AG09319 (cell line): ENCODE measurements at places on chromosomes 12 and 14.

GRCh38 chr12:117528538-117528937, 167.1 kb upstream of the NOS1 start:
- DNase-seq = no peak

GRCh38 chr14:70827347-70827746, 18.0 kb upstream of the MAP3K9 start:
- DNase-seq = no peak

DNA sequence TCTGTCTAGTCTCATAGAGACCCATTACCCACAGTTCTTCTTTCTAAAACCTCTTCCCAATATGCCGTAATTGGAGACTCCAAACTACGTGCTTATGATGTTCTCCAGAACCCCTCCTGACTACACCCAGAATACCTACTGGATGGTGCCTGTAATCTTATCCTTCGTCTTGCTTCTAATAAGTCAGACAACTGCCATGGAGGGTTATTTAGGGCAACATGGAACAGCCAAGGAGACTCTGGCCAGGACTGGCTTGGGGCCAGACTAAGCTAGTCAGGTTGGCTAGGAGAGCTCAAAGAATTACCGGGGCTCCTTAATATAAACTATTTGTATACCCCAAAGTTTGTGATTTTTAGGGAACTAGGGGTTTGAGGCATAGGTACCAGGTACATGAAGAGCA, 6.8 kb downstream of the PFKM start:
- no peak for DNase-seq

GRCh38 chr14:105456736-105457617, 17.6 kb upstream of the CRIP2 start:
- DNase-seq = no peak

DNA sequence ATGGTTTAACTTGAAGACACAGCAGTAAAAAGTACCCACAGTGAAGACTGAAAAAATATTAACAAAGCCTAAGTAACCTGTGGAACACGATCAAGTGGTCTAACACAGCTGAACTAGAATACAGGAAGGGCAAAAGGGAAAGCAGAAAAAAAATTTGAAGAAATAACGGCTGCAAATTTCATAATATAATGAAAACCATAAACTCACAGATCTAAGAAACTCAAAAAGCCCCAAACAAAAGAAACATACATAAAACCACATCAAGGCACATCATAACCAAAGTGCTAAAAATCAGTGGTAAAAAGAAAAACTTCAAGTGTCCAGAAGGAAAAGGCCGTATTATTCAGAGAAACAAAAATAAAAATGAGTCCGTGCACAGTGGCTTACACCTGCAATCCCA, 30.9 kb downstream of the SPPL3 start:
- DNase-seq = no peak

DNA sequence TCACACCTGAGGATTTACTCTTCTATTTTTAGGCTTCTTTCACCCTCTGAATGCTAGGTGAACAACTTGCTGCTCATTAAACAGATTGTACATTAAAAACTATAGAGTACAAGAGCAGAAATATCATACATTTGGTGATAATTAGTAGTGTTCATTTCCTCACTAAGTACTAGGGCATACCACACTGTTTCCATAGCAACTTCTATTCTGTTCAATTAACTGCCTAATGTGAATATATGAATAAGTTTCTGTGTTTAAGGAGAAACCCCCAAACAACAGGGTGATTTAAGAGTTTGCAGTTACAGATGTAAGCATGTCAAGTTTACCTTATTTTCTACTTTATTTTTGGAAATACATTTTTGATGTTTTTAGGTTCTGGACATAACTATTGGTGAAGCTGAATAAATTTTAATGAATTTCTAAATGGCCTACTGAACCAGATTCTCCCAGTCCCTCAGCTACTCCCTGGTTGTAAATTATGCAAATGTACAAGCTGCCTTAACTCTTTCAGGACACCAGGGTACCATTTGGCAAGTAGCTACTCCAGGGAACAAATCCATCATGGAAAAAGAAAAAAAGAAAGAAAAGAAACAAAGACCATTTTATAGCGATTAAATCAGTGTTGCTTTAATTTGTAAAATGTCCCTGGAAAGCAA, 199.8 kb upstream of the NAV3 start:
- DNase-seq = no peak

GRCh38 chr12:66269757-66270383, 32.4 kb upstream of the HELB start:
- peak; percentile 23 for DNase-seq

DNA sequence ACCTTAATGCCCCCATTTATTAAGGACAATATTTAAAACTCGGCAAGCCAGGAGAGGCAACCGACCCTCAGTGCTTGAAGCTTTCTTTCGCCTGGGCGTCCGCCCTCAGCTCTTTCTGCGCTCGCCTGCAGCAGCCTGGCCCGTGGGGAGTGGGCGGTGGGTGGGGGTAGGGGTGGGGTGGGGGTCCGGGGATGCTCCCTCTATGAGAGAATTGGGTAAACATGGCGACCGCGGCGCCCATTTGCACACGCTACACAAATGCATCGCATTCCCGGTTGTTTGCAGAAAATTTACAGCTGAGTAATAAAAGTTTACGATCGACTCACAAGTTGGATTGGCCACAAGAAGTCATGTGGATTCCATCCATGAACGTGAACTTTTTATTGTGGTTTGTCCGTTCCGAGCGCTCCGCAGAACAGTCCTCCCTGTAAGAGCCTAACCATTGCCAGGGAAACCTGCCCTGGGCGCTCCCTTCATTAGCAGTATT, 7.7 kb downstream of the HOXC8 start:
- no peak for DNase-seq

DNA sequence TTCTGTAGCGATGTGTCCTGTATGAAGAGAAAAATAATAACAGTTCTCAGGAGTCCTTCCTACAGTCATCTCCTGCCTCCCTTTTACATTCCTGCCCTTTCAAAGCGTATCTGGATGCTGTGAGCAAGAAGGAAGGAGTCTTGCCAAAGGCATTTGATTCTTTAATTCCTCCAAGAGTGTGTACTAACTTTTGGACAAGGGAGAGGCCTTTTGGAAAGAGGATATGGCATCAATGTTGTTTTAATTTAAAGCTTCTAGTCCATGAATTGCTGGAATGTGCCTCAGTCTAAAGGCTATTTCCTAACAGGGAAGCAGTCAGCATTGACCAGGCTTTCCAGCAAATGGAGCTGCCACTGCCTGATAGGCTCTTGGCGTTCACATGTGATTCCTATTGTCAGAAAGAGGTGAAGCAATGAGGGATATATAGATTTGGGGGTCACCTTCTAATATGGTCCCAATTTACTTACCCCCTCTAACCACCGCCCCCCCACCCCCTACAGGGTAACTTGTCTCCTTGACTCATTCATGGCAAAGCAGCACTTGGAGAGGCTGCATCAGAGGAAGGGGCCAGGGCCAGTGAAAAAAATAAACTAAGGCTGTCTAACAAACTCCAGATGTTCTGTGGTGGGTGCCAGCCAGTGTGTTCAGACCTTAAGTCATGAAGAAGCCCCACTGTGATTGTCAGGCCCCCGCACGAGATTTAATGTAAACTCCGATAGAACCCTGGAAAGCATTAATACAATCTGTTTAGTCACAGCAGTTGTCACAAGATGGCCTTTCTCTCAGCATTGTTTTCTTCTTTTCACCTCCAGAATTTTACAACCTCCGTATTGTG, 220.3 kb downstream of the FBXL14 start:
- DNase-seq = peak; percentile 92

DNA sequence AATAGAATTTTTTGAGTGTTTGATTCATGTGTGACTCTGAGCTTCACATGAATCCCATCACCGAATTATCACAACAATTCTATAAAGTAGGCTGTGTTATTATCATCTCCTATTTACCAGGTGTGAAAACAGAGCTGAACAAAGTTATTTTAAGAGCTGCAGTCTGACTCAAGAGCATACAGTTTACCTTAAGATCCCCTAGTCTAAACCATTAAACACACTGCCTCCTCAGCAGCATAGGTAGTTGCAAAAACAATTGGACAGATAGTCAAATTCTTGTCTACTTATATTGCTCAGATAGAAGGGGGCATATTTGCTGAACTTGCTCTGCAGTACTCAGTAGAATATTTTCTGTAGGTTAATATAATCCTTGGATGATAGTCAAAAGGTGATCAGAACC, 219.8 kb upstream of the ATP2B1 start:
- DNase-seq = no peak

DNA sequence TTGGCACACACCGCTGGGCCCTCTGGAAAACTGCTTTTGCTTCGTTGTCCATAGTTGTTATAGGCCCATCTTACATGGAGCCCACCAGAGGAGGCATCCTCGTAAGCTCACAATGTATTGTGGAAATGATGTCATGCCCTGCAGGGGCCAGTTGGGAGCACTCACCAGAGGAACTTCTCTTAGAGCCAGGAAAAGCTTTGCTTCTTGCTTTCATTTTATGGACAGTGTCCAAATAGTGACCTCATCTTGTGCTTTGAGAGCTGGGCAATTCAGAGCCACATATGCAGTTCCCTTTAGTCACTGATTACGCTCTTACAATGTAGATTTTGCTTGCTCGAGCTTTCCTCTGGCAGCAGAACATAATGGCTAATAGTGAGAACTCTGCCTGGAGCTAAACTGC, 275.6 kb downstream of the AACS start:
- peak; percentile 1 for DNase-seq

DNA sequence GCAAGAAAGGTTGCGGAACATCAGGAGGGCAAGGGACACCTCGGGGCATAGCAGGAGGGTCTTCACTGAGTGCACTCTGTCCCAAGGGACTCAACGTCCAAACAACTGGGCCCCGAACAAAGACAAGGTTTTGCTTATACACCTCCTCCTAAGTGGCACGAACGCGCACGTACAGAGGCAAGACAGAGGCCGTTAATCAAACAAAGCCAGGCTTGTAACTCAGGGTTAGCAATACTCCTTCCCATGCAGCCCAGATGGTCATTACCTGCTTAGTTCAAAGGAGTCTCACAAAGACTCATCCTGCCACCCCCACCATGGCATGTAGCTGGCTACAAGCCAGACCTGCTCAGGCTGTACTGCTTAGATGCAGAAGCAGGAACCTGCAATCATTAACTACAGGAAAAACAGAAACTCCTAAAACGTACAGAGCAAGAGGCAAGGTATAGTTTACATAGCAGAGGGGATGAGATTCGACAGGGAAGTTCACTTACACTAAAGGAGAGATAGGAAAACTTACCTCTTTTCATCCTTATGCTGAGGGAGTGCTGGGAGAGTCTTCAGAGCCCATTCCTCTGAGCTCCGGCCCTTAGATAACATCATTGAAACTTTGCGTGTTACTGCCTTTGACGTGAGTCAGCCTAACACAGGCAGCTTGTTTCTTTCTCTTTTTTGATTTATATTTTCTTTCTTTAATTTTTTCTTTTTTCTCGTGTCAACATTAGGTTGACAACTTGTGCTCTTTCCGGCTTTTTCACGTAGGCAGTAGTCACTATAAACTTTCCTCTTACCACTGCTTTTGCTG, 1319.1 kb downstream of the TMEM121 start:
- DNase-seq = no peak

GRCh38 chr14:58106446-58106845, 45.6 kb downstream of the ARMH4 start:
- DNase-seq = no peak
